NCI-H2107 (cell line): ENCODE measurements at places on chromosomes 12 and 14.
A peak's percentile ranks its signal among the peaks of the same experiment; 100 is the strongest.

GRCh38 chr14:91573894-91574837, 64.1 kb upstream of the PPP4R3A start:
- DNase-seq, result peak; percentile 82

GRCh38 chr12:131121705-131122405, 168.1 kb downstream of the ADGRD1 start:
- DNase-seq, result no peak

DNA sequence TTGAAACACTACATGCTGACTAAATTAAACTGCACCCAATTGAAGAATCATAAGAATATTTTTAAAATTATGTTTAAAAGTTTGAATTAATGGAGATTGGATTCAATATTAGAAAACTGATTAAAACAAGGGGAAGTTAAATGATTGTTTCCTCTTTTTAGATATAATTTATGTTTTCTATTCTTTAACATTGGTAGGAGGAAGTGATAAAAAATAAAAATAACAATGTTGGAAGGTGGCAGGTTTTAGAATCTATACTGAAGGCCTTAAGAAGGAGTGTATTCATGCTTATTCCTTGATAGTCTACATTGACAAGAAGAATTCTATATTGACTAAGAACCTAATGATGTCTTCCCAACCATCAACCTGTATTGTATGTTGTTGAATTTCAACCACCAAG, 168.1 kb downstream of the PDZRN4 start:
- DNase-seq, result no peak

DNA sequence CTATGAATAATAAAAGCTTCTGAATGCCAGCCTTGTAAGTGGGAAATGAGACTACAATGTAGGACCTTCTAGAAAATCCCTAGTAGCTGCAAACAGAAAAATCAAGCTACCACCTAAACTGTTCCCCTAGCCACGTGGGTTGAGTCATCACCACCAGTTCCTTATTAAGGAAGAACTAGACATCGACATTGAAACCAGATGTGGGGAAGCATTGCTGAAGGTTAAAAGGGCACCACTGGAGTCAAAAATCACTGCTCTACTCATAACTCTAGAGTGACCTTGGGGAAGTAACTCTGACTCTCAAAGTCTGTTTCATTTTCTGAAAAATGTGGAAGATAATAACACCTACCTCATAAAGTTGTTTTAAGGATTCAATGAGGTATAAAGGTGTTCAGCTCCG, 9.4 kb upstream of the CNIH1 start:
- no peak for DNase-seq

DNA sequence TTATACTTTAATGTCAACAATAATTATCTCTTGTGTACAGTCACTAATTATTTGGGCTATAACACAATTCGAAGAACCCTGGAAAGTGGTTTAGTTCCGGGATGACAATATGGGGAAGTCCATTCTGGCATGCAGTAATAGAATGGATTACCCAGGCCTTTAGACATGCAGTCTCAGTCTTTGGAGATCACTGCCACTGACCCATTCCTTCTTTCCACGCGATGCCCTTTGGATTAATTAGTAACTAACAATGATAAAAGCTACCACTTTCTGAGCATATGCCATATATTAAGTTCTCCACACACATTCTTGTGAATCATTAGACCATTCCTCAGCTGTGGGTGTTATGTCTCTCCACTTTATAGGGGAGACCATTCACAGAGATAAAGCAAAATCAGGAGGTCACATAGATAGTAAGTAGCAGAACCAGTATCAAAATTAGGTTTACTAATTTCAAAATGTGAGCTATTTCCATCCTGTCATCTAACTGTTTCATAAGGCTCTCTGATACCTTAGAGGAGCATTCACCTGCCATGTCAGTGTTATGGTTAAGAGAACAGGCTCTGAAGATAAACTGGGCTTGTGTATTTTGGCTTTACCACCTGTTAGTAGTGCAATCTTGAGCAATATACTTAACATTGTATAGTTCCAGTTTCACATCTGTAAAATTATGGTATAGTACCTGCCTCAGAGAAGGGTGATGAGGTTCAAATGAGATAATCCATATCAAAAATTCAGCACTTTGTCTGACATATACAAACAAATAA, 27.2 kb upstream of the KCNJ8 start:
- DNase-seq, result no peak

DNA sequence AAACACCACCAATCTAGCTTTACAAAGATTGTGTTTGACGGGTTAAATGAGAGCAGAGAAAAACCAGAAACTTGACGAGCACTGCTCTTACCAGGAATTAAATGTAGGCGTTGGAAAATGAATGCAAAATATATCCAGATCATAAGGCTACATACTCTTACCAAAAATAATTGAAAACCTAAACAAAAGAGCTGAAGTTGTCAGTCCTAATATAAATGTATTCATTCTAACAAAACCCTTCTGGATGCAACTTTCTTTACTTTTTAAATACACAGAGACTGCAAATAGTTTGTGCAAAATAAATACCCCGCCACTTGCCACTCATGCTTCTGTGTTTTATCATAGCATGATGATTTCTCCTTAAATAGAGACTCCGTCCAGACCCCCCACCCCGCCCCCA, 32.7 kb downstream of the RAD9B start:
- DNase-seq, result no peak

DNA sequence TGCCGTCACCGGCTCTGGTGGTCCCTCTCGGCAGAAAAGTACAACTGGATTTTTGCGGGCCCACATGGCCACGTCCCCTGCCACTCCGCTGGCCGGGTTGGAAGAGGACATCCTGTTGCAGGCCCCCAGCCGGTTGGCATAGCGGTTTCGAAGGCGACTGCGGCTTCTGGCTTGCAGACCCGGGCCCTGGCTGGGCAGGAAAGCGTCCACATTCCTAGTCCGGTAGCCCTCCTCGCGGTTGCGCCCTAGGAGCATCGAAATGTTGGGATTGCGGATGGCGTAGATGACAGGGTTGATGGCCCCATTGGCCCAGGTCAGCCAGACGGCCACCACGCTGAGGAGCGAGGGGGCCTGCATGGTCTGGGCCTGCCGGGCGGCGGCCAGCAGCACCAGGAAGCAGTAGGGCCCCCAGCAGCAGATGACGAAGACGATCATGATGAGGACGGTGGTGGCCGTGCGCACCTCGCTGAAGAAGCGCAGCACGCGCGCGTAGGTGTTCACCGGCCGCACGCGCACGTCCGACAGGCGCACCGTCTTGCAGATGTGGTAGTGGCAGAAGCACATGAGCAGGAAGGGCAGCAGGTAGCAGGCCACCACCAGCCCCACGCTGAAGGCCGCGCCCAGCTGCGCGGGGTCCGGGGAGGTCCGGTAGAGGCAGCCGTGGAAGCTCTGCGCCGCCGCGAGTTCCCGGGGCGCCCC, 1.2 kb downstream of the GPR135 start:
- DNase-seq, result no peak

- DNase-seq, result no peak
Measured at GRCh38 chr14:90830931-90831701, 14.9 kb upstream of the TTC7B start.

- no peak for DNase-seq
Measured at GRCh38 chr12:75923964-75924666, 107.5 kb downstream of the PHLDA1 start.

GRCh38 chr12:2589381-2589780, 205.4 kb upstream of the FKBP4 start:
- no peak for DNase-seq

DNA sequence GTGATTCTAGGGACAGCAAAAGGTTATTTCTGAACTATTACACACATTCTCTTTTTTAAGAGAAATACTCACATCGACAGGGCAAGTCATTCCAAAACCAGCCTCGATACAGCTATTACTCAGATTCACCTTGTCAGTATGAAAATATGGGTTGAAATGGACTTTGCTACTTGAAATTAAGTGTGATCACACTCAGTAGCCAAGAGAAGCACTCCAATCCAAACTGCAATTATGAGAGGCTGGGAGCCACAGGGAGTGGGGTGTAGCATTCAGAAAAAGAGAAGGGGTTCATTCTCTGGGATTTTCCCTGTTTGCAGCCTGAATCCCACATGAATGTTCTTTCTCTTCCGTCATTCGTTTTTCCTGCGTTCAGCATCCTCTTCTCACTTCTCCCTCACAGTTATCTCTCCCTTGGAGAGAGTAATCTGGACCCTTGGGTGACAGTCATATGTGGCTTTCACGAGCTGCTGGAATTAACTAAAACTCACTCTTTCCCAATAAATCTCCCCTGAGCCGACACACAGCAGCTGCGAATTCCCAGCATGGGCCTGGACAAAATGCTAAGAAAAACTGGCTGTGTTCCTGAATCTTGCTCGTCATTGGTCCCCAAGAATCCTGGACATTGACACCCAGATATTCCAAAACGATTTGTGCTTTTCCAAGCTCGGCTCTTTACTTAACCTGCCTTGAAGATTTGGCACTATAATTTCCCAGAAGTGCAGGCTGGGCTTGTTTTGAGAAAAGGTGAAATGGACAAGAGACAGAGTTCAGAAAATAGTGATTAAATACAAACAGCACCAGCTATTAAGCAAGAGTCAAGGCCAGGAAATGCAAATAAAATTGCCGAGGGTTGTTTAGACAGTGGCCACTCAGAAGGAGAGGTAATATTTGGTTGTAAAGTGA, 199.5 kb upstream of the PLEKHG7 start:
- DNase-seq, result no peak

DNA sequence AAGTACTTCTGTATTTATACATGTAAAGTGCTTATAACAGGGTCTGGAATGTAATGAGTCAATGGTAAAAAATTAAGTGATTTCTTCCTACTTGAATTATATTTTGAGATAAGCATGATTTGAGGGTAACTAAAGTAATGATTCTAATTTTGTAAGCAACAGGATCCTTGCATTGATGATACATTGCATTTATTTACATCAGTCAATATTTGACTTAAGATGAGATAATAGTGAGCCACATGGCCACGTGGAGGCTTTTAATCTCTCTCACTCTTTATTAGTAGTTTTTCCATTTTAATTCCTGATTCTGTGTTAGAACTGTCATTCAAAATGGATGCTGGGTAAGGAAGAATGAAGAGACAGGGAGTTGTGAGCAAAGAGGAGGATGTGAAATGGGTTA, 298.1 kb upstream of the PRICKLE1 start:
- DNase-seq, result no peak

DNA sequence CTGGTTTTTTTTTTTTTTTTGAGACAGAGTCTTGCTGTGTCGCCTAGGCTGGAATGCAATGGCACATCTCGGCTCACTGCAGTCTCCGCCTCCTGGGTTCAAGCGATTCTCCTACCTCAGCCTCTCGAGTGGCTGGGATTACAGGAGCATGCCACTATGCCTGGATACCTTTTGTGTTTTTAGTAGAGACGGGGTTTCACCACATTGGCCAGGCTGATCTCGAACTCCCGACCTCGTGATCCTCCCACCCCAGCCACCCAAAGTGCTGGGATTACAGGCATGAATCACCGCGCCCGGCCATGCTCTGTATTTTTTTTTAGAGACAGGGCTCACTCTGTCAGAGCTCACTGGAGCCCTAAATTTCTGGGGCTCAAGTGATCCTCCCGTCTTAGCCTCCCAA, 32.6 kb downstream of the VRTN start:
- no peak for DNase-seq

GRCh38 chr12:22538311-22538710, 6.0 kb downstream of the C2CD5 start:
- no peak for DNase-seq

- DNase-seq, result no peak
Measured at GRCh38 chr12:93103154-93103553, 174.1 kb upstream of the EEA1 start.

GRCh38 chr12:98227162-98227561, 288.2 kb upstream of the TMPO start:
- no peak for DNase-seq

- no peak for DNase-seq
Measured at GRCh38 chr12:123896767-123897166, 75.9 kb downstream of the CCDC92 start.

- peak; percentile 86 for DNase-seq
Measured at GRCh38 chr12:13390381-13390861, 193.9 kb downstream of the EMP1 start.

DNA sequence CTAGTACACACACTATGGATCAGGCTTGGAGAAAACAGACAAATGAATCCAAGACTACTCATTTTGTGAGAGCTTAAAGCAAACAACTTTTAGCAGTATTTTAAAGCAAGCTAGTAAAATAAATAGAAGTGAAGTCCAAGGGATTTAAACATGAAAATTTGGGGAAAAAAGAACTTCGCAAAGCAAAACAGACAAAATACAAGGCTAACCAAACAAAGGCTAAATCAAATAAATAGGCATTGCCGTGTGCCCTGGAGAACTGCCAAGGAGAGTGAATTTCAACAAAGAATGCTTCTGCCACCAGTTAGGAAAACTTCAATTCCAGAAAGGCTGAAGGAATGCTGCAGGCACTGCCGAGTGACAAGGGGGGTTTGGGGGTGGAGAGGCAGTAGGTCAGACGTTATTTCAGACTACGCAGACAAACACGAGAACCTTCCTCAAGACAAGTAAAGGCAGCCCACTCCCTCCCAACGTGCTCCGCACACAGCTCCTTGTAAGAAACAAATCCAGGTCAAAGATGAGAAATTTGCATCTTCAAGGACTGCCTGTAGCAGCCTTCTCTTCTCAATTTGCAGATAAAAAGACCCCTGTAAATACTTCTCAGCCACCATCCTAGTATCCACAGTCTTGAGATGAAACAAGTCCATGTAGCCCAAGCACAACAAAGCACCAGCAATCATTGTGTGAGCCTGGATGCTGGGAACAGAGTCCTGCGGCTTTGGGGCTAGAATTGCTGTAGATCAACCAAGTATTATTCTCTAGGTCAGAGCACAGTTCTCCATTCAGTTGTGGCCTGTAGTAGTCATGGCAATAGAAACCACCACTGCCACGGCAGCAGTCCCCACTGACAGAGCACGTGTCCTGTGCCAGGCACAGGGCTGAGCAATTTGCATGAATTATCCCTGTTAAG, 43.3 kb downstream of the EFCAB11 start:
- DNase-seq, result no peak
